ENCODE measurements at places on chromosomes 7 and 10.

DNA sequence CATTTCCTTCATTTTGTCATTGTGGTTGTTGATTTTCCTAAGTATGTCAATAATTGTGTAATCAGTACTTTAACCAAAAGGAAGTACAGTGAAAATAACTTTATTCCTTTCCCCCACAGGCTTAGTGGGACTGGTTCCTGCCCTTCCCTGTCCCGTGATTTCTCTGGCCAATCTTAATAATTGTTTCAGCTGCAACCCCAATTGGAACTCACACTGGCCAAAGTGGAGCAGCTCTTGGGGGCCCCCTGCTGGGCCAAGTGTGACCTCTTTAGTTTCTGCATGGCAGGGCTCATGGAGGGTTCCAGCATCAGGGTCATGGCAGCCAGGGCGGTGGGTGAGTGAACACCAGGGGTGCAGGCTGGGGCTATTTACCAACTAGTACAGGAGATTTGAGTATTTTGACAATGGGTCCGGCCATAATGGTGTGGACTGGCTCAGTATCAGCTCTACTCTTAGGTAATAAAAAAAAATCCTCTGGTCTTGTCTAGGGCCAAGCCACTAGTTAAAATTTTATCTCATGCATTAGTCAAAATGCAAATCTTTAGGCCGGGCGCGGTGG lies 31.7 kb downstream of the CYCS start:
- peak; percentile 62 for DNase-seq

DNA sequence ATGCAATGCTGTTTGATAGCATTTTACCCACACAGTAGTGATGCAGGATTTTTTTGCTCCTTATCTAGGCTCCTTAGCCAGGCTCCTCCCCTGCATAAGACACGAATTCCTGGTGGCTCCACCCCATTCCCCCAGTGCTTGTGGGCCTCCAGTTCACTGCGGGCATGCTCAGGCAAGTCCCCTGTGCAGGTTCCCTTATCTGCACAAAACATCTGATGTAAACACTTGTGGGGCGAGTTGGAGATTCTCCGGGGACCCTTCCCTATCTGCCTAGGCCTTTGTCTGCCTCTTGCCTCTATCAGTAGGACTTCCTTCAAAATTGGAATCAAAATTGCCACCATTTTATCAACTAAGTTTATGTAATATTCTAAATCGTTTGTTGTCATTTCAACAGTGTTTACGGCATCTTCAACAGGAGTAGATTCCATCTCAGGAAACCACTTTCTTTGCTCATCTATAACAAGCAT lies 5.4 kb upstream of the STK17A start:
- no peak for DNase-seq

GRCh38 chr10:128530301-128530700 lies 404.1 kb upstream of the MKI67 start:
- no peak for DNase-seq

DNA sequence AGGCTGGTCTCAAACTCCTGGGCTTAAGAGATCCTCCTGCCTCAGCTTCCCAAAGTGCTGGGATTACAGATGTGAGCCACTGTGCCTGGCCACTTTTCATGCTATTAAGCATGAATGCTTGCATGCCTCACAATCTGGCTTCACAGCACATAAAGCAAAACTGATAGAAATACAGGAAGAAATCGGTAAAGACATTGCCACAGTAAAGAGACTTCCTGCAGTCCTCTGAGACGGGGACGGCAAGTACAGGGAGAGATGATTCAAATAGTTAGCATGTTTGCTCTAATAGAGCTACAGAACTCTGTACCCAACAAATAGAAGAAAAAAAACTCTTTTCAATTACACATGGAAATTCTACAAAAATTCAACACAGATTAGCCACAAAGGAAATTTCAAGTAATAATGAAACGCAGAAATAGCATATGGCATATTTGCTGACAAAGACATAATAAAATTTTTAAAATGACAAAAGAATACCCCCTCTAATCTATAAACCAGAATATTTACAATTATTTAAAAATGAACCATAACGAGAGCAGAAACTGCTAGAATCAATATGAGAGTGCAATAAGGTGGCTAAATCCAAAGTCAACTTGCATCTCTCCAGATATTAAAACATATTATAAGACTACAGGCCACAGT lies 32.3 kb downstream of the CARD11 start:
- no peak for DNase-seq

GRCh38 chr7:66964411-66964810 lies 31.0 kb downstream of the SBDS start:
- no peak for DNase-seq

- DNase-seq: no peak
Observed at GRCh38 chr7:114158275-114158674, 239.5 kb upstream of the PPP1R3A start.

DNA sequence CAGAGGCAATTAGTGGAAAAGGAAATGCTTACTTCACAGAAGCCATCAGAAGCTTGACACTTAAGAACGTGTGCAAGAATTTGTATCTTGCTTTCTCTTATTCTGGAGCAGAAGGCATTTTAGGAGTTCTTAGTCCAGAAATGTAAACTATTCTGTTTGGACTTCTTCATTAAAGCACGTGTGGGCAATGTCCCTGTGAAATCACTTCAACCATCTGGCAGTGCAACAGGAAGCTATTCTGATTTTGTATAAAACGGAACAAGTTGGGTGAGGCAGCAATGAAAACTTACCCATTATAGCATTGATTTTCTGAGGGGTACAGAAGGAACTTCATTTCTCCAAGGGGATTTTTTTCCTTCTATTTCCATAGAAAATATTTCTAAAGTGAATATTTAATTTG lies 21.3 kb upstream of the ARHGAP21 start:
- DNase-seq: no peak

DNA sequence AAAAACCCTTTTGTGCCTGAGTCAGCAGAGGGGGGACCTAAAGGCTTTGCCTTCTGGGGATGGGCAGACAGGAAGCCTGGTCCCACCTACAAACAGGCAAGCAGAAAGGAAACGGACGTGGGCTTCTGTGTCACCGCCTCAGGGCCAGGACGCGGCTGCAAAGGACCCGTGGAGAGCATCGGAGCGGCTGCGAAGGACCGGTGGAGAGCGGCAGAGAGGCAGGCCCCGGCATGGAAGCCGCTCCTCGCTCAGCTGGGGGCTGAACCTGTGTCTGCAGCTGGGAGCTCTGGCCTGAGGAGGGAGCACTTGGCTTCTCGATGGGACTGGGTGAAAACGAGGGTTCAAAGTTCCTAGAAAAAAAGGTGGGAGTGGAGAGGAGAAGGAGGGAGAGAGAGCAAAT lies 125.4 kb upstream of the PPP2R2D start:
- DNase-seq: no peak

- DNase-seq: no peak
Observed at GRCh38 chr7:103689255-103689654, 243.2 kb upstream of the SLC26A5 start.

DNA sequence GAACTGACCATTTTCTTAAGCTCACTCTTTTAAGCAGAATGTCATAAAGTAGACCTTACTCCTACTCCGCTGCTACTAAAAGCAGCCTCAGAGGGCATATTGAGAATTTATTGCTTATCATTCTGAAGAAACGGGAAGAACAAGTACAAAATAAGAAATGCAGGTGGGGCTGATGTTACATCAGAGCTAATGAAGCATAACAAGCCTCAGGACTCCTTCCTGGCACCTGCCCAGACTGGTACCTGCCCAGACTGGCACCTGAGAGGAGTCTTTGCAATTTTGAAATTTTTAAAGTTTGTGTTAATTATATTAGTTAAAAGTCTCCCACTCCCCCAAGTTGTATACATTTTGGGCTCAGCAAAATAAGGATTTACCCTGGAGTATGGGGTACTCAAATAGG lies 162.4 kb downstream of the SEMA3E start:
- DNase-seq: no peak

DNA sequence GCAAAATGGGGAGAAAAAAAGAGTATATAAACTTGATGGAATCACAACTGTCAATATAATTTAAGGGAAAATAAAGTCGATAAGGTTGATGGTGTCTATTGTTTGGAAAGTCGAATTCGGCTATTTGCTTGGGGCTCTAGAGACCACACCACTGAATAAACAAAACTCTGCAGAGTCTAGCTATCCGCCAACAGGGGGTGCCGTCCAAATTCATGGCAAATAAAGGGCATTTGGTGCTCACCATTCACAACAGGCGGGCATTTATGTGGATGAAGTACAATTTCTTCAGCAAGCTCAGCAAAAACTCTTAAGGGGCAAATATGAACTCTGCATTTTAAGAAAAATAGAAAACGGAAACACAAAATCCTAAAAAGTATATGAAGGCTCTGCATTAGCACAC lies 23.3 kb downstream of the CD36 start:
- no peak for DNase-seq

- DNase-seq: no peak
Observed at GRCh38 chr10:80769700-80770160, 232.0 kb downstream of the SH2D4B start.

GRCh38 chr7:31002256-31002655 lies 38.5 kb downstream of the GHRHR start:
- DNase-seq: no peak

- DNase-seq: no peak
Observed at GRCh38 chr7:74306730-74307469, 17.7 kb downstream of the CLIP2 start.

DNA sequence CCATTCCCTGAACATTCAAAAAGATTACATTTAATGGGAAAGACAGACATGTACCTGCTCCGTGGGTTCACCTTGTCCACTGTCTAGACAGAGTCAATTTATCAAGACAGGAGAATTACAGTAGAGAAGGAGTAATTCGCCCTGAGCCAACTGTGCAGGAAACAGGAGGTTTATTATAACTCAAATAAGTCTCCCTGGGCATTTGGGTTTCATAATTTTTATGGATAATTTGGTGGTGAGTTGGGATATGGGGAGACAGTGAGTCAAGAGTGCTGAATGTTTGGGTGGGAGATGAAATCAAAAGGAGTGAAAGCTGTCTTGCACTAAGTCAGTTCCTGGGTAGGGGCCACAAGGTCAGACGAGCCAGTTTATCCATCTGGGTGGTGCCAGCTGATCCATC lies 165.9 kb upstream of the NAMPT start:
- DNase-seq: no peak

DNA sequence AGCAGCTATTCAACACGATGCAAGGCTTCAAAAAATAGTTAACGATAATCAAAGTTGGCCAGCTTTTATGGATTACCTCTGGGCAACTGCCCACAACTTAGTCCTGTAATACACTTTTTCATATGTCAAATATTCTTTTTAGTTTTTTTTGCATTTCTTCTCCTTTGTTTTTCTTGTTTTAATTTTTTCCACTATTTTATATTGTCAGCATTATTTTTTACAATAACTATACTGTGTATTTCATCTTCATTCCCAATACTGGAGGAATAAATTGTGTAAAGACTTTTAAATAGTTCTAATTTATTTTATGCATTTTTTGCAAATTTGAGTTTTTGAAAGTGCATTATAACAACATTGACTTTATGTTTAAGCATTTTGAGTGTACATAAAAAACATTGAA lies 18.5 kb upstream of the CTAGE4 start:
- DNase-seq: no peak

DNA sequence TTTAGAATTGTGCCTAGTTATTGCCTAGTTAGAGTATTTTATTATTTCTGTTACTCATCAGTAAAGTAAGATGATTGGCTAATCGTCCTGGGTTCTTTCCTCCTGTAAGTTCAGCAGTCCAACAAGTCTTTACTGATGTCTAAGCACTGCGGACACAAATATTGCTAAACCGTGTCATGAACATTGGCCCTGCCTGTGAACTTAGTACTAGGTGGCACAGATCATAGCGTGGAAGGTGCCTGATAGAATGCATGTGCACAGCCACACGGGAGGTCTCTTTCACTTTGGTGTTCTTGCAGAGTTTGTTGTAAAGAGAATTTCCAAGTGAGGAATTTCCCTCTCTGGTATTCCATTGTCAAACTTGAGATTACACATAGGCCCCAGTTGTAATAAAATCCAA lies 38.0 kb downstream of the RBM33 start:
- no peak for DNase-seq

DNA sequence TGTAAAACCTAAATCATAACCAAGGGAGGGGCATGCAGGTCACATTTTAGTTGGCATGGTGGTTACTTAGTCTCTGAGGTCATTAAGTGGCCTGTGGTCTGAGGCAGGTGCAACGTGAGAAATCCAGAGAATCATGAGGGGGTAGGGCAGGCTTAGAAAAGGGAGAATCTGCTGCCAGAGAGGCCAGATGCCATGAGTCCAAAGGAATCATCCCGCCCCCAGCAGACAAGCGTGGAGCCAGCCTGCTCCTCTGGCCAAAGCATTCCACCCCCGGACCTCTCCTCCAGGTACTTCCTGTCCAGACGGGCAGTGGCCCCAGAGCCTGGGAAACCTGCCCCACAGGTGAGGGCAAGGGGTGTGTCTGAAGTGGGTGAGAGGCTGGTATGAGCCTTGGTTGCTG lies 196.4 kb upstream of the ZNF32 start:
- no peak for DNase-seq

- no peak for DNase-seq
Observed at GRCh38 chr7:71472962-71473361, 341.0 kb downstream of the GALNT17 start.

DNA sequence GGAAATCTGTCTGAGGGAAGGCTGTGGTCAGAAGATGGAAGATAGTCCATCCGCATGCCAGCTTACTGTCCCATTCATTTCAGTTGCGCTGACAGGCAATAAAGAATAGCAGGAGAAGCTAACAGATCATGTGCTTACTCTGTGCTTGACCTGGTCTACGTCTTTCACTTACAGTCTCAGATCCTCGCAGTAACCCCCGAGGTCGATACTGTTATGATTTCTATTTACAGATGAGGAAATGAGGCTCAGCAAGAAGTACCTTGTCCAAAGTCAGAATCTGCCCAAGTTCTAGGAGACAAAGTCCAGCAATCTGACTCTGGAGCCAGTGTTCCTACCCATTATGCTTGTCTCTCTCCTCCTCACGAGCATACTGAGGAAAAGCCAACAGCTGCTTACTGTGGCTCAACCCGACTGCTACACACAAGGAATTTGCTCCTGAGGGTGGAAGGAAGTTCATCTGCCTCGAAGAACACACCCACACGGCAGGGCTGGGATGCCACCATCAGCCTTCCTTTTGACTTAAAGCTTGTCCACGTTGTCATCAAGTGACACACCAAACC lies 74.2 kb downstream of the MINPP1 start:
- no peak for DNase-seq

DNA sequence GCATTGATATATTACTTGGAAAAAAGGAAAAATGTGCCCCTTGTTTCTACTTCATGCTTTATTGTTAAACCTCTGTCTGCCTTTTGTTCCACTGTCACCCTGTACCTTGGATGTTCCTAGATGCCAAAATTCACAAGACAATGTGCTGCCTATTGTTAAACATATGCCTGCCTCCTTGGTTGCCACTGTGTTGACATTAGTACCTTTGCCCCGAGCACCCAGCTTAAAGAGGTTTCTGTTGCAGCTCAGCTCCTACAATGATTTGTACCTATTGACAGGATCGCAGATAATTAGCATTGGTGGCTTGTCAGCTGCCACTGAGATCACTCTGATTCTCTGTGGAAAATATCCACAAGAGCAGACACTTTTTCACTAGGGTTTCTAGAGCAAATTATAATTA lies 188.0 kb downstream of the KCND2 start:
- DNase-seq: no peak

DNA sequence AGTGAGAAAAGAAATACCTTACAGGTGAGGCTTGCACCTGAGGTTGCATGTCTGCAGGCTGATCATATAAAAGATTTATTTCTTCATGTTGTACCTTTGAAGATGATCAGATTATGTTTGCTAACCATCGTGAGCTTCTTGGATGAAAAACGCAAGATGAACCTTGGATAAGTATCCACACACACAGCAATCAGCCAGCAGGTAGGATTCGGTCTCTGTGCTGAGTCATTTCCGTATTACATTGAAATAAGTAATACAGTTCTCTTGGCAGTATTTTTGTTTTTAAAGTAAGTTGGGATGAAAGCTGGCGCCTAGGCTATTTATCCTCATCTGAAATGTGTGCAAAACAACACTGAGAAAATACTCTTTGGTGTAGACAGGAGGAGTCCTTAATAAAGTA lies 109.0 kb upstream of the PRKCQ start:
- DNase-seq: no peak
